ENCODE measurements at places on chromosomes 2 and 18.

GRCh38 chr2:147715807-147716206, 129.0 kb upstream of the ACVR2A start:
- no peak for DNase-seq

DNA sequence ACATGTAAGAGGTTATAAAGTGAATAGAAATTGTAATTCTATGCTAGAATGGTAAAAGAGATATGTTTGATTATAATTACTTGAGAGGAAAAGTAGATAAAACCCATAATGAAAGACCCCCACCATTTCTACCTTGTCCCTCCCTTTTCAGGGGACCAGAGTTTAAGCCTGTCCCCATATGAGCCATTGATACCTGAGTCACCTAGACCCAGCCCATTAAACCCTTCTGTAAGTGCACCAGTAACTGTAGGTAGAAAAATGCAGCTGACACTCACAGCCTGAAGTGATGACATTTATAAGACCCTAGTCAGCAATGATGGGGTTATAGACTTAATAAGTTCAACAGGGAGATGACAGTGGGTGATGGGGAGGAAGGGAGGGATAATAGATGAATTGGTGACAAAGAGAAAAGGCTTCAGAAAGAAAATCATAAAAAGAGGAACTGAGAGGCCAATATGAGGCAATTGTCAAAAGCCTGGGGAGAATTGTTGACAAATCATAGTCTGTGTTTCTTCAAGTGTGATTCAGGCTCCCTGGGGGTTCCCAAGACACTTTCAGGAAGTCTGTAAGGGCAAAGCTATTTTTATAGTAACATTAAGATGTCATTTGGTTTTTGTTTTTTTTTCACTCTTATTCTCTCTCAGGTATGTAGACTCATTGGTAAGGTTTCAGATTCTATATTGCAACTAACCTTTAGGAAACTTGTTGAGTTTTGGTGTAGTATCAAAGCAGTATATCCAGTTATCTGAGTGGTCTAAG, 544.2 kb downstream of the SATB2 start:
- peak; percentile 92 for DNase-seq

GRCh38 chr2:10266133-10266620, 36.5 kb upstream of the HPCAL1 start:
- no peak for DNase-seq

DNA sequence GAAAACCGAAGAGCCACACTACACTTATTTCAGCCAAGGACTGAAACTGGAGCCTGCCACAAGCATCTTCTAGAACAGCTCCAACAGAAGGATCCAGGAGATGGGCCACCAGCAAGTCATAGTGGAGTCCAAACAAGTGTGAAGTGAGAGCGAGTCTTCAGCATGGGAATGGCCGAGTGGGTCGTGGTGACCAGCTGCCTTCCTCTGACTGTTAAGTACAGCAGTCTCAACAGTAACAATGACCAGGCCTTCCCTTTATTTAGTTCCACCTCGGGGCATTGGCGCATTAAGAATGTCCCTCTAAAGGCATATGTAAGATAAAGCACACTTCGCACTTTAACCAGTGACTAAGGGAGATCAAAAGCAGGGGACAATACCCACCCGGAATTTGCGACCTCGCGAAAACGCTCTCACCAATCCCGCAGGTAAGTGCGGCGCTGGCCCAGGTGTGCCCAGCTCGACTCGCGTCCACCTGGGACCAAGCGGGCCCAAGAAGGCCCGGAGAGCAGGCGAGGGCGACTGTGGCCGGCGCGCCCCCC, 1.1 kb downstream of the L3MBTL4 start:
- DNase-seq: no peak

DNA sequence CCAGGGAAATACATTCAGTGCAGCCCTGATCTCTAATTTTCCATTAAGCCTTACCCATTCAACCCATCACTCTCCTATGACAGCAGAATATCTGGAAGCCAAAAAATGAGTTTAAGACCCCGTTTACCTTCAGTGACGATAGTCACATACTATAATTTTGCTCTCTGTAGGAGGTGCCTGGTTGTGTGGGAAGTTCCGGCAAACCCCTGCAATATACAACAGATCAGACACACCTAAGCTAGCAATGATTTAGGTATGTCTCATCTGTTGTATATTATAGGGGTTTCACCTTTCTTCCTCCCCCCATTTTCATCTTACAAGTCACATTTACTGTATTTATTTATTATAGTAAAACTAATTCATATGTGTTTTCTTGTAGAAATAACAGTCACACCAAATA, 101.7 kb downstream of the DOCK10 start:
- no peak for DNase-seq

Data from NB4 (cell line).